HepG2 (cell line): ENCODE measurements at places on chromosomes 5 and 9.

GRCh38 chr9:72038408-72038807 is 22.0 kb downstream of the C9orf57 start:
- peaks cover 9% of the 10 kb centered on the region; the same call in 1 of the 3 replicates for H3K27me3 ChIP-seq
- H3K4me1 ChIP-seq: peaks cover 28% of the 10 kb centered on the region
- H3K27ac ChIP-seq: no peak overlapping the region
- H3K4me3 ChIP-seq: no peak overlapping the region

- no peak for DNase-seq
- no peak overlapping the region for H3K4me3 ChIP-seq
- H3K27ac ChIP-seq: no peak overlapping the region
- no peaks in the 10 kb centered on the region for H3K36me3 ChIP-seq
These were observed 3.5 kb upstream of the GBGT1 start for GRCh38 chr9:133167096-133167730.

GRCh38 chr5:65924366-65925043 is 1.9 kb upstream of the ERBIN start:
- peak overlapping the region; percentile 85 for H3K4me3 ChIP-seq
- H3K36me3 ChIP-seq: no peaks in the 10 kb centered on the region
- H3K27me3 ChIP-seq: no peaks in the 10 kb centered on the region

- DNase-seq: no peak
- no peaks in the 10 kb centered on the region for H3K4me1 ChIP-seq
- H3K27ac ChIP-seq: no peak overlapping the region
- H3K36me3 ChIP-seq: no peaks in the 10 kb centered on the region
- H3K4me3 ChIP-seq: no peak overlapping the region
- H3K27me3 ChIP-seq: no peaks in the 10 kb centered on the region
These were observed 48.6 kb upstream of the UNC5A start for GRCh38 chr5:176761755-176762154.

DNA sequence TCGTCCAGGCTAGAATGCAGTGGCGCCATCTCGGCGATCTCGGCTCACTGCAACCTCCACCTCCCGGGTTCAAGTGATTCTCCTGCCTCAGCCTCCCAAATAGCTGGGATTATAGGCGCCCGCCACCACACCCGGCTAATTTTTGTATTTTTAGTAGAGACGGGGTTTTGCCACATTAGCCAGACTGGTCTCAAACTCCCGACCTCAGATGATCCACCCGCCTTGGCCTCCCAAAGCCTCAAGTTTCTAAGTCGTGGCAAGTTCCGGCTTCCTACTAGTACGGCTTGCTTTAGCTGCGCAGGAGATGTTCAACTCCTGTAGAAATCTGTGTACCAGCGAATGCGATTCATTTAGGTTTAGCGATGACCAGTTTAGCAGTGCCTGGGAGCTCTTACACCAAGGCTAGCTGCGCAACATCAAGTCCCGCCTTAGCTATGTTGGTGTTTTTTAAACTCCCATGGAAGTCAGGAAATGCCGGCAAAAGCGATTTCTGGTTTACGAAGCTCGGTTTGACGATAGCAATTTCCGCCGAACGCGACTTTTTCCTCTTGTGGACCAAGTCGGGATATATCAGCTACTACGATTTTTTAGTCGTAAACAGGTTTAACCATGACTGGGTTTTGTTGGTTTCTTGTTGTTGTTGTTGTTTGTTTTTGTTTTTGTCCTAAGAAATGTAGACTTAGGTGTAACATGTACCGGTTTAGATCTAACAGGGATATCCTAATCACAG is 46.4 kb downstream of the ANXA2R start:
- peaks cover 25% of the 10 kb centered on the region for H3K4me1 ChIP-seq
- no peaks in the 10 kb centered on the region for H3K27me3 ChIP-seq
- H3K4me3 ChIP-seq: peak overlapping the region; percentile 77
- no peaks in the 10 kb centered on the region for H3K36me3 ChIP-seq

DNA sequence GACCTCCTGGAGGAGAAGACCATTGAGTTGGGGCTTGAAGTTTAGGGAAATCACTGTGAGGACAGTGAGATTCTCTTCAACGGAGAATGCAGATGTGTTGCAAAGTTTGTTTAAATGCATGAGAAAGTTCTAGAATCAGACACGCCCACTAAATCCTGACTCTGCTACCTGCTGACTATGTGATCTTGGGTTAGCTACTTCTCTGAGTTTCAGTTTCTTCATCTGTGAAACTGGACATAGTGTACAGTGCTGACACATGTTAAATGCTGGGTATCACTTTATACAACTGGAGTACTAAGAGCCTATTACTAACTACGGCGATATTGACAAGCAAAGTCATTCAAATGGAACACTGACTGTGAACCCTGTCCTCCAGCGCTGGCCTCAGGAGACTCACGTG is 255.5 kb downstream of the HSPA4 start:
- no peak overlapping the region for H3K4me3 ChIP-seq
- H3K4me1 ChIP-seq: peaks cover 10% of the 10 kb centered on the region
- H3K27me3 ChIP-seq: no peaks in the 10 kb centered on the region; the same call in 1 of the 2 replicates
- H3K36me3 ChIP-seq: no peaks in the 10 kb centered on the region
- no peak overlapping the region for H3K27ac ChIP-seq

DNA sequence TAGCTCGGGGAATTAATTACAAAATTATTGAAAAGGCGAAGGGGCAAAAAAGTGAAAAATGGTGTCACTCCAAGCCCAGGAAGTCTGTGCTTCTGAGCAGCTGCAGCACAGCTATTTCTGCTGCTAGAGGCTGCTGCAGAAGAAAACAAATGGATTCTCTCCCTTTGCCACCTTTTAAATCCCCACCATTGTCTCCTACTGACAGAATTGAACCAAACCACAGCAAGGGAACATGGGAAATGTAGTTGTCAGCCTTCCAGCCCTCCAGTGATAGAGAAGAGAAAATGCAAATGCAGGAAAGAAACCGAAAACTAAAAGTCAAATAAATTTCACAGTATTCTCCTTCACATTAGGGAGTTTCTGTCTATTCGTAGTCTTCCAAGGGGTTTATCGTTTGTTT is 33.4 kb upstream of the CDC42SE2 start:
- no peaks in the 10 kb centered on the region for H3K4me1 ChIP-seq
- H3K27ac ChIP-seq: no peak overlapping the region
- H3K4me3 ChIP-seq: peak overlapping the region; percentile 14; the same call in 1 of the 2 replicates
- DNase-seq: peak; percentile 14
- H3K36me3 ChIP-seq: no peaks in the 10 kb centered on the region

DNA sequence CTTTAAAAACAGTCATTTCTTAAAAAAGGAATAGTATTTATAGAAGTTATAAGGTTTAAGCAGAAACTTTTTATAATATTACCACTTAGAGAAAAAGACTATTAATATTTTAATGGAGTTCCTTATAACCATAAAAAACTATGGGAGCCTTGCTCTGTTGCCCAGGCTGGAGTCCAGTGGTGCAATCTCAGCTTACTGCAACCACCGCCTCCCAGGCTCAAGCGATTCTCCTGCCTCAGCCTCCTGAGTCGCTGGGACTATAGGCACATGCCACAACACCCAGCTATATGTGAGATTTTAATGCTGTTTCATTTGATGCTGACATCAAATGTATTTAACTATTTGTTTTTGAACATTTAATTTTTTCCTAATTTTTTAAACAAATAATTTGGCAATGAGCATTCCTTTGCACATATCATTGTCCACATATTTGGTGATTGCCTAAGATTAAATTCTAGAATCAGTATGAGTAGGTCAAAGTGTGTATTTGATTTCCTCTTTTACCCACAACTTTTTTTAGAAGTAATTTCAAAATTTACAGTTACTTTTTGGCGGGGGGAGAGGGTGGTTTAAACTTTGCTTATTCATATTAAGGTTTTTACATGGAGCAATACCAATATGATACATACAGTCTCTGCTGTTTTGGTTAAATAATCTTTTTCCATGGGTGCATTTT is 235.5 kb downstream of the ARHGEF28 start:
- H3K4me3 ChIP-seq: no peak overlapping the region
- no peaks in the 10 kb centered on the region for H3K27me3 ChIP-seq
- H3K36me3 ChIP-seq: peaks cover 27% of the 10 kb centered on the region
- peaks cover 76% of the 10 kb centered on the region for H3K4me1 ChIP-seq
- peak; percentile 35 for DNase-seq

GRCh38 chr9:90301277-90301653 is 341.4 kb downstream of the DIRAS2 start:
- no peaks in the 10 kb centered on the region for H3K4me1 ChIP-seq
- no peak for DNase-seq
- H3K4me3 ChIP-seq: no peak overlapping the region
- H3K27me3 ChIP-seq: 0 out of 2 replicates have a peak, but pooled peaks cover 1% of the 10 kb centered on the region
- H3K27ac ChIP-seq: no peak overlapping the region

- no peaks in the 10 kb centered on the region for H3K36me3 ChIP-seq
- no peak for DNase-seq
- H3K4me3 ChIP-seq: no peak overlapping the region
- H3K27ac ChIP-seq: no peak overlapping the region
- no peaks in the 10 kb centered on the region for H3K27me3 ChIP-seq
These were observed 1290.0 kb downstream of the EFNA5 start for GRCh38 chr5:106380736-106381135.

DNA sequence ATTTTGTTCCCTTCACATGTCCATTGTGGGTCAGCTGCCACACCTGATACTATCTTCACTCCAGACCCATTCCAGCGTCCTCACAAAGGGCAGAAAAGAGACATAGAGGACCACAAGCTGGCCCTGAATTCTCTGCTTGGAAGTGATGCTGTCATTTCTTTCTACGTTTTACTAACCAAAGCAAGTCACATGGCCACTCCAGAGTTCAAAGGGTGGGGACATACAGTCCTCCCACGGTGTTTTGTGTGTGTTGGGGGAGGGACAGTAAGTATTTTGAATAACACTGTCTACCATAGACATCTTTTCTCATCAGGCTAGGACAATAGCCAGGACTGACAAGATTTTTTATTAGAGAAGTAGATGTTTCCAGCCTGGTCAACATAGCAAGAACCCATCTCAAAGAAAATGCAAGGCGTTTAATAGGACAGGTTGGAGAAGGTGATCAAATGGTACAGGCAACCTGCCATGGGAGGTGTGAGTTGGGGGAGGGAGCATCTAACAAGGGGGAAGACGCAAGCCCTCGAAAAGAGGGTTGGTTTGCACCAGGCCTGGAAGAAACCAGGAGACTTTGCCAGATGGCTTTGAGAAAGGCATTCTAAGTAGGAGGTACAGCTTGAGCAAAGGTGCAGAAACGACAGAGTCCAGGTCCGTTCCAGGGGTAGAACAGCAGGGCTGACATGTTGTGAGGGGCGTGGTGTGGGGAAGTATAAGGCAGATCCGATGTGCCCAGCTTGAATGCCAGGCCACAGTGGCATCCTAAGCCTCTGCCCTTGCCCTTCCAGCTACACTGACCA is 11.3 kb upstream of the GLIPR2 start:
- peaks cover 7% of the 10 kb centered on the region for H3K4me1 ChIP-seq
- no peak for DNase-seq
- no peak overlapping the region for H3K27ac ChIP-seq
- no peak overlapping the region for H3K4me3 ChIP-seq

- H3K27me3 ChIP-seq: no peaks in the 10 kb centered on the region
- H3K36me3 ChIP-seq: peaks cover 6% of the 10 kb centered on the region
- H3K4me3 ChIP-seq: no peak overlapping the region
- H3K27ac ChIP-seq: no peak overlapping the region
- H3K4me1 ChIP-seq: no peaks in the 10 kb centered on the region
These were observed 40.9 kb downstream of the PSIP1 start for GRCh38 chr9:15469862-15470261.

DNA sequence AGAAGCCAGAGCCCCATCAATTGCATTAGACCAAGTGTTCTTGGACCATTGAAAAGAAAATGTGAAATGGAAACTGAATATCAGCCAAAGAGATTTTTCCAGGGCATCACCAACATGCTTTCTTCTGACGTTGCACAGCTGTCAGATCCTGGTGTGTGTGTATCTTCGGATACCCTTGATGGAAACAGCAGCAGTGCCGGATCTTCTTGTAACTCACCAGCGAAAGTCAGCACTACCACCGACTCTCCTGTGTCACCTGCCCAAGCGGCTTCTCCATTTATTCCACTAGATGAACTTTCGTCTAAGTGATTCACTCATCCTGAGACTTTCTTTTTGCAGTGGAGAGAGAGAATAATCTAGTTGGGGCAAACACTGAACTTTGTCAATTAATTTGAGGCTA is 75.7 kb downstream of the PIP5K1B start:
- H3K4me1 ChIP-seq: peaks cover 53% of the 10 kb centered on the region
- DNase-seq: peak; percentile 5
- H3K27me3 ChIP-seq: no peaks in the 10 kb centered on the region; the same call in 2 of the 3 replicates
- no peaks in the 10 kb centered on the region for H3K36me3 ChIP-seq
- peak overlapping the region; percentile 95 for H3K27ac ChIP-seq

DNA sequence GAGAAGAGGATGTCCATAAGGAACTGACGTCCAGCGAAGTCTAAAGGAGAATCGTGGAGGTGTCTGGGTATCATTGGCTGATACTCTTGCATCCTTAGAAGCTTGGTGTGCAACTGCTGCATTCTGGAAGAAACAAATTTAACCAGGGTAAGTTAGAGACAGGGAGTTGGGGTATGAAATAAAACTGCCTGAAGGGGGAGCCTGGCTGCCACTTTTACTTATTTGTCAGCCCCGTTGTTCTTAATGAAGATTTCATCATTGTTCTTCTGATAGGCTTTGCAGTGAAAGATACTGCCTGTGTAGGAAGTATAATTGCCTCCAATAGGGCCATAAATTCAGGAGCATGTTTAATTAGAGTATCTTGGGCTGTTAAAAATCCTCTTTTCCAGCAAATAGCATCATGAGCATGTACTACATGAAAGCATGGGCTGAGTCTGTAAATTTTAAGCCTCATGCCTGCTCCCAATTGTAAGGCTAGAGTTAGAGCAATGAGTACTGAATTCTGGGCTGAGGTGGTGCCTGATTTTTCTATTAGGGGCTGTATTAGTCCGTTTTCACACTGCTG is 1264.5 kb upstream of the ACO1 start:
- no peaks in the 10 kb centered on the region for H3K36me3 ChIP-seq
- H3K27ac ChIP-seq: no peak overlapping the region
- no peak overlapping the region for H3K4me3 ChIP-seq
- no peaks in the 10 kb centered on the region for H3K27me3 ChIP-seq
- peak; percentile 19 for DNase-seq
- H3K4me1 ChIP-seq: no peaks in the 10 kb centered on the region

- H3K27ac ChIP-seq: no peak overlapping the region
- H3K36me3 ChIP-seq: no peaks in the 10 kb centered on the region
- no peak for DNase-seq
- no peak overlapping the region for H3K4me3 ChIP-seq
These were observed 33.3 kb downstream of the FBXL7 start for GRCh38 chr5:15533129-15533893.

DNA sequence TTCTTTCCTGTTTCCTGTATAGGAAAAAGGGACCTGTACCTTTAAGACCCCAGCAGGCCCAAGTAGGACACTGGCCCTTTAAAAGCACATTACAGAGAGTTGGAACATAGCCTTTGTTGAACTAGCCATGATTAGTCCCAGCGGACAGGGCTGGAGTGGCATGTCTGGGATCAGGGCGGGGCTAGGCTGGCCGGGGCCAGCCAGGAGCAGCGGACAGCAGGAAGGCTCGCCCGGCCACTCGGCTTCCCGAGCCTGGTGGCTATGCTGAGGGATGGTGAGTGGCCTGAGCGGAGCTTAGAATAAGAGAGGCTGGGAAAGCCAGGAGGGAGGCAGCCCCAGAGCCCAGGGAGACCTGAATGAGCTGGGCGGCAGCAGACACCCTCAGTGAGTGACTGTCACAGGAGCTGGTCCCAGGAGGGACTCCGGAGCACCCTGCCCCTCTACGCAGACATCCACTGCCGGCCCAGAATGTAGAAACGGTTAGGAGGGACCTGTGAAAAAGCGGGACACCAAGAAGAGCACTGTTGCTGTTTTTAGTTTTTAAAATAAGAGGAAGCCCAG is 92.1 kb downstream of the DAB2IP start:
- no peaks in the 10 kb centered on the region for H3K27me3 ChIP-seq
- peak overlapping the region; percentile 70 for H3K4me3 ChIP-seq
- peaks cover 17% of the 10 kb centered on the region; the same call in 2 of the 3 replicates for H3K36me3 ChIP-seq
